ENCODE measurements at places on chromosomes 6 and 20. TPM values are rescaled to one million over a fixed set of nuclear protein-coding genes. Genes with fewer than 3 reads are reported as not detected.

GRCh38 chr6:4506223-4506622, 270.0 kb upstream of the CDYL start:
- DNase-seq, result no peak

DNA sequence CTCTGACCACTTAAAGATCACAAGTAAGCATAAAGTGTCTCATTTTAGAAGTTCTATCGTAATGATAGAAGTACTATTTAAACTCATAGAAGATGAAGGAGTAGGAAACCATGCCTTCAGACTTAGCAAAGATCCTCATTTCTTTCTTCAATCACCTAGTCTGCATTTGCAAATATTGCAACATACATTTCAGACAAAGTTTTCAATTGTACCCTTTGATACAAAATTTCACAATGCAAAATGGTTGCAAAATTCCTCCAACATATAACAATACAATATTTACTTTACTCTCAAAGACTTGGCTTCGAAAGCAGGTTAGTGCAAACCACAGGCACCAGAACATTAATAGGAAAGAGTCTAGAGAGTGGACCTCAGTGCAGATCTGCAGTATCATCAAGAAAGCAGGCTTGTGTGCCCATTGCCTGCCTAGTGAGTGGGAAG, 16.1 kb upstream of the ROS1 start:
- DNase-seq, result no peak

DNA sequence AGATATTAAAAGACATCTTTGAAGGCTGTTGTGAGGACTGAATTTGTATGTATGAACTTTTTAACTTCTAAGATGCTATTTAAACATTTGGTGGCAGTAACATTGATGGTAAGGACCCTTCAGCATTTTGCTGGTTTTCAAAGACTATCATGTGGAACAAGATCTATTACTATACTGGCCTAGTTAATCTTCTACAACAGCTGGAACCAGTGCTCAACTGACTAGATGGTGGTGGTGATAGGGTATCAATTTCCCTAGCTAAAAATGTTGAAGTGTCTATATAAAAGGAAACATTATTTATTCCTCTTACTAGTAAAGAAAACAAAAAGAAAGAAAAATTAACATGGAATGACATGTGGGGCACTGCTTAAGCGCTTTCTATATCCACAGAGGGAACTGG, 195.7 kb downstream of the TASP1 start:
- no peak for DNase-seq

- no peak for DNase-seq
These were observed 104.2 kb upstream of the PRND start for GRCh38 chr20:4617484-4617883.

GRCh38 chr6:79225717-79226599, 8.5 kb downstream of the HMGN3 start:
- no peak for DNase-seq

- no peak for DNase-seq
These were observed 535.6 kb downstream of the QKI start for GRCh38 chr6:163950159-163950558.

DNA sequence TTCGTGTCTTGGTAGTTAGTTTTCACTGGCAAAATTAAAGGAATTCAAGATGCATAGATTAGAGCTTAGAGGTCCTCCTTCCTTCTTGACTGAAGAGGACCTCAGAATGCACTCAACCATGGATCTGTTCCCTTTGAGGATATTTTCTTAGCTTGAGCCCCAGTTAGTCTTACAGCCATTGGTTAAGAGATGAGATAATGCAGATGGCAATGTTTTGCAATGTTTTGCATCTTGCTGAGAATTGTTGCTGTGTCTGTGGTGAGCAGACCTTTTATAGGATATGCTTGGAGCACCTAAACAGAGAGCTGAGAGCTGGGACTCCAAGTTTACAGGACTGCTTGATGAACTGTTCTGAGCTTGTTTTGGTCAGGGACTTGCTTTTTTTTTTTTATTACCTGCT, 107.5 kb downstream of the TMEM170B start:
- DNase-seq, result no peak

GRCh38 chr6:75935473-75935793, 137.0 kb downstream of the IMPG1 start:
- DNase-seq, result no peak

DNA sequence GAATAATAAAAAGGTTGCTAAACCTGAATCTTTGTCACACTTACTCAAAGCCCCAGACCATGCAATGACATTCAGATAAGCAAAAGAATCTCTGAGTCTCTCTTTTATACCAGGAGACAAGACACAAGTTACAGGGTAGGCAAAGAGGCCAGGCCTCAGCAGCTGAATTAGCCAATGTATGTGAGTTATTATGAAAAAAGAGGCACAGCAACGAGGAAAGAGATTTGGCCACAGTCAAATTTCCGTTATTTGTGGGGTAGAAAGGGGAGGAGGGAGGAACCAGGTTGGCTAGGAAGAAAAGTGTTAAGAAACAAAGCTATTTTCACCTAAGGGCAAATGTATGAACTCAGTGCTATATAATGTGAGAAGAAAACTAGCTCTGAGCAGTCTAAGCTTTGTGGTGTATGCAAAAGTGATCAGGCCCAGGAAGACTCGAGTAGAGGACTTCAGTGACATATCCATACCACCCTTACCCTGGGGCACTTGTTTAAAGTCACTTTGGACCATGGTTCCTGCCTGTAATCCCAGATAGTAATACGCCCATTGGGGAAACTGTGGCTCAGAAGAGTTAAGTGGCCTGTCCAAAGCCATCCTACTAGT, 19.1 kb downstream of the IPCEF1 start:
- DNase-seq, result no peak

DNA sequence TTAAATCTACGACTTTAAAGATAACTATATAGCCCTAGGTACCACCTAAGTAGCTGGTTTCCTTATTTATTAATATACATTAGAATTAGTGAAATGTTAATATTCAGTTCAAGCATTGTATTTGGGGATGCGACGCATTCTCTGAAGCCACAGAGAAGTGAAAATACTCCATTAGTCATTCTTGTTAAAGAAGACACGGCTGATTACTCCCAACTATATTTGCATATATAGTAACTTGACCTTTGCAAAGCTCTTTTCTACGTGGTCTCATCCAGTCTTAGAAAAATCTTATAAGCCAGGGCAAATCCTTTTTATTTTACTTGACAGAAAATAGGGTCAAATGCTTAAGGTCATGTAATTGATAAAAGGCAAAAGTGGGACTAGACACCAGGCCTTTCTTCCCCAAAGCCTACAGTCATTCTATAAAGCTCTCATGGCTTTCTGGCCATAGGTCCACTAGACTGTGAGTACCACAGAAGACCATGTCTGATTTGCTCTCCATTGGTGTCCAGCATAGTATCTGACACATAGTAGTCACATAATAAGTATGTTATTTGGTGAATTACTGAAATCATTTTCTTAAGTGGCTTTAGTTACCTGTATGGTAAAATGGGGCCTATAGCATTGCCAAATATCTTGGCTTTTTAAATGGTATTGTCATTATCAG, 11.3 kb downstream of the ZHX3 start:
- DNase-seq, result no peak

DNA sequence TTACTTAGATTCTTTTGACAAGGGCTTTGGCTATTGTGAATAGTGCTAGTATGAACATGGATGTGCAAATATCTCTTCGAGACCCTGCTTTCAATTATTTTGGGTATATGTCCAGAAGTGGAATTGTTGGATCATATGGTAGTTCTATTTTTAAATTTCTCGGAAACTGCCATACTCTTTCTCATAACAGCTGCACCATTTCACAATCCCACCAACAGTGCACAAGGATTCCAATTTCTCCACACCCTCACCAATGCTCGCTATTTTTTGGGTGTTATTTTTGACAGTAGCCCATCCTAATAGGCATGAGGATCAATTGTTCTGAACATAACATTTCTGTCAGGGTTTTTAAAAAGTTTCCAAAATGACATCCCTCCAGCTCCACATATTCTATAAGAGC, 69.2 kb upstream of the ESR1 start:
- no peak for DNase-seq

DNA sequence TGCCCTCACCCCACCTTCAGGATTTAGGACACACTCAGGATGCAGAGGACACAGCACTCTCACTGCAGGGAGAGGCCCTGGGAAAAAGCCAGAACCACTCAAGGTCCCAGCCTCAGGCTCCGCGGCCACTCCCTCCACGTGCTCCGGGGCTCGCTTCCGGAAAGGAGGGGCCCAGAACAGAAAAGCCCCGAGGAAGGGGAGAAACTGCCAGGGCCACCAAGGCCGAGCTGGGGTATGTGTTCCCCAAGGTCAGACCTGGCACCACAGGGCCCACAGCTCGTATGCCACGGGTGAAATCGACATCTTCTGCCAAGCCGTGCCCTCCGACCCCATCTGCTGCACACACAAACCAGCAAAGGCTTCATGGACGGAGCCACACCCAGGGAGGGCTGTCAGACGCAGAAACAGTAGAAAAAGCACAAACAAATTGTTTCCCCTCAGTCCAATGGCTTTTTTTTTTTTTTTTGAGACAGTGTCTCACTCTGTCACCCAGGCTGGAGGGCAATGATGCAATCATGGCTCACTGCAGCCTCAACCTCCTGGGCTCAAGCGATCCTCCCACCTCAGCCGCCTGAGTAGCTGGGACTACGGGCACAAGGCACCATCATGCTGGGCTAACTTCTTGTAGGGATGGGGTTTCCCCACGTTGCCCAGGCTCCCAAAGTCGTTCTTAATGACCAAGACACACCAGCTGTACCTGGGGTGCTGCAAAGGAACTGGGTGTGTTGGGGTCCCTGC, 33.4 kb downstream of the SLC2A4RG start:
- DNase-seq, result no peak

GRCh38 chr20:17541996-17542395, 10.8 kb upstream of the BFSP1 start:
- DNase-seq, result no peak

GRCh38 chr20:20079102-20079784, 26.9 kb downstream of the CFAP61 start:
- DNase-seq, result no peak

GRCh38 chr20:13930281-13930680, 60.1 kb downstream of the SEL1L2 start:
- no peak for DNase-seq

- DNase-seq, result no peak
These were observed 229.2 kb upstream of the SUPT3H start for GRCh38 chr6:45606831-45607400.

The GCLC gene
- total RNA-seq, result 30.6 TPM

The BLOC1S5 gene
- 23.4 TPM for total RNA-seq

The GINM1 gene
- 18.1 TPM for total RNA-seq
